ENCODE measurements at places on chromosomes 5 and 9.

DNA sequence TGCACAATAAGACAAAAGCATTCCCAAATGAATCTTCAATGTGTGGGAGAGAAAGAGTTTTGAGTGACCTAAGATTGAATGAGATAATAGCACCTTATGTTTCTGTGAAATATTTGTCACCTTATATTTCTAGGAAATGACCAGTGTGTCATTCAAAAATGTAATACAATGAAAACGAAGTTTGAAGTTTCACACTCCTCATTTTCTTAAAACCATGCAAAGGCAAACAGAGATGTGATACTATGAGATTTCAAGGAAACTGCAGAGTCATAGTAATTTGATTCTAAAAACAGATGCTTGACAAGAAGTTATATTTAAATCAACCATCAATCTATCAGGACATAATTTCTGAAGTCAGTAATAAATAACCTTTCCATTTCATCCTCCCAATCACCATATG, 13.6 kb upstream of the ABCA1 start:
- DNase-seq = no peak

DNA sequence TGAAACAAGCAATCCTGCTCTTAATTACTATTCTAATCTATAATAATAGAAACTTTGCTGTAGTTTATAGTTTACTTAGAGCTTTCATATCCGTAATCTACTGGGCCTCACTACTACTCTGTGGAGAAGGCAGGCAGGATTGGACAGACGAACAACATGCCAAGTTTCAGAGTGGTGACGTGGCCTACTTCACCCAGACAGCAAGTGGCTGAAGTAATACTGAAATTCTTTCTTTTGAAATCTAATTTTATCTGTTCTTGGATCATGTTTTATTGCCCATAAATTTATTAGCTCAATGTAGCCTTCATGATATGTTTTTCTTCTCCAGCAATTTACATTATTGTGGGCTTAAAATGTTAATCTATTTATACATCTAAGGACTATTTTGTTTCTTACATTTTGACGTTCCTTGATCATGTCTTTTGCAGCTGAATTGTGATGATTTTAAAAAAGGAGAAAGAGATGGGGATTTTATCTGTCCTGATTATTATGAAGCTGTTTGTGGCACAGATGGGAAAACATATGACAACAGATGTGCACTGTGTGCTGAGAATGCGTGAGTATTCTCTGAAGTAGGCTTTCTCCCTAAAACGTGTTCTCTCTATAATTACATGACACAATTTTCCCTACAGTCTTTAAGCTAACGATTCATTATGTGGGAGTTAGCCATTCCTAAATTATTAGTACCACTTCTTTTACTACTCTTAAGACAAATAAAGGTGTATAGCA, 22.4 kb downstream of the SPINK5 start:
- DNase-seq = no peak

DNA sequence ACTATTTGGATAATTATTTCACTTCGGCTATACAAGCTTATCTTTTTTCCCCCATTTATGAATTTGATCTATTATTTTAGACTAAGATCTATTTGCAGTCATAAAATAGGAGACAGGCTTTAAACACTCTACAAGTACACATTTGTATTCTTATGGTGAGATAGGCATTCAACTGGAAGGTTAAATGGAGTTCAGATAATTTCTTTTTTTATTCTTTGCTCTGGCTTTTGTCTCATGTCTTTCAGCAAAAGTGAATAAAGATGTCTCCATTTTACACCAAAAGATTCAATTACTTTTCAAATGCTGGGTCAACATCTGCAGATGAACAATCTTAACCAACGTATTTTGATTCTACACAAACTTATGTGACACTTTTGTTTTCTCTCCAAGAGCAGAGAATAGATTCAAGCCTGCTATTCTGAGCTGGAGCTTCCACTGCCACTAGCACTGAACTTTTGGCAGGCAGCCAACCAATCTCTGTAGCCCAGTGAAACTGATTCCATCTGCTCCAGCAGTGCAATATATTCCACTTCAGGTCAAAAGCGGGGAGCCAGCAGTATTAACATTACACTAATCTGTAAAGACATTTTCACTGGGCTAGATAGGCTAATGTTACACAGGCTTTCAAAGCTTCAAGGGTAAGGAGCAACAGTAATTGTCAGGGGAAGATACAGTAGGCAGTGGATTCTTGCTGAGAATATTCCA, 452.0 kb upstream of the ZNF608 start:
- DNase-seq = no peak

- DNase-seq = no peak
These were observed 288.3 kb downstream of the ENC1 start for GRCh38 chr5:74352256-74352655.

DNA sequence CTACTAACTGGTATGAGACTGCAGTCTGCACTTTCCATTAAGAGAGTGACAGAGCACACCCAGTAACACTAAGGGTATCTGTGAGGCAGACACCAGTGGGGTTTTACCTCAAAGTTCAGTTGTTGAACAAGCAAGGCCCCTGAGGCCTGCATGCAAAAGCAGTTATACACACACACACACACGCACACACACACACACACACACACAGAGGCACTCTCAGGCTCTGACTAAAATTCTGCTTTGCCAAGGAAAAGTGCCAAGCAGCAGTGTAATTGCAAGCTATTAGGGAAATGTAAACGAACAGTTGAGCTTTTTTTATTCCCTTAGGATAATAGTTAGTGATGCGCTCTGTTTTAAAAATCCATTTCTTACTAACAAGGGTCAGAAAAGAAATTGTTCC, 377.1 kb downstream of the SPOCK1 start:
- DNase-seq = no peak

GRCh38 chr5:155943516-155944407, 383.2 kb upstream of the SGCD start:
- DNase-seq = peak; percentile 17

- DNase-seq = no peak
These were observed 84.8 kb downstream of the PDE6A start for GRCh38 chr5:149859746-149860145.

GRCh38 chr5:67047160-67047559, 149.4 kb downstream of the CD180 start:
- peak; percentile 40 for DNase-seq

DNA sequence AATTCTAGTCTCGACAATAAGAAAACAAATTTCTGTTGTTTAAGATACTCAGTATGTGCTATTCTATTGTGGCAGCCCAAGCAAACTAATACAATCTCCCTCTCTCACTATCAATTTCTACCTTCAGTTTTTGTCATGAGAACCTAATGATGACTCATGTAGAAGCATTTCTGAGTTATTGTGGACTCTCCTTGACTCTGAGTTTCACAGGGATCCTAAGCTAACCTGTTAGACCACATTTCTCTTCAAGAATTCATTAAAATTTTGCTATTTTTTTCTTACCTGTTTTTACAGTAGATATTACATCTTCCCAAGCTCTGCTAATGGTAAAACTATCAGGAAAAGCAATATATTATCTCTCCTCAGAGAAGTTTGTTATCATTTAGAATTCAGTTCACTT, 599.1 kb upstream of the TYRP1 start:
- DNase-seq = no peak

DNA sequence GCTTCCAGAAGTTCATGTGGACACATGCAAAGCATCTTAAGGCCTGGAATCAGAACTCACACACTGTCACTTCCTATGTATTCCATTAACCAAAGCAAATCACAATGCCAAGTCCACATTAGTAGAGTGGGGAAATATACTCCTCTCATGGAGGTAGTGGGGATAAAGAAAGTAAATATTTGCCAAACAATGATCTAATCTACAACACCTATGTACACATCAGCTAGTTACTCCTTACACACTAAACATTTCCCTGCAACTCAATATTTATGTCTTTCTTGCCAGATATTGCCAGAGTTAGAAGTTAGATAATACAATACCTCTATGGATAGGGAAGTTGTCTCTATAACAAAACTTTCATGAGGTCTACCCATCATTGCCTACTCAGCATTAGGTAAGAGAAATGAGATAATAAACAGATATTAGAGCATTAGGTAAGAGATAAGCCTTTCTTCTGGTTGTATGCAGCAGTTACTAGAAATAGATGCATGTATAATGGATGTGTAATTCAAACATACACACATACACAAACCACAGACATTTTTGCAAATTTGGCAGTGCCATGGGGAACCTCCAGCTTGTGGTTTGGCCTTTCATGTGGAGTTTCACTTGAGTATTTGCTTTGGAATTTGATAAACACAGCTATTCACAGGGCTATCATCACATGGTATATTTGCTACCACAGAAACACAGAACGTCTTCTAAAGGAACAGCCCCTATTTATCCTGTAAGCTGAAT, 196.5 kb downstream of the TLE1 start:
- DNase-seq = peak; percentile 79

DNA sequence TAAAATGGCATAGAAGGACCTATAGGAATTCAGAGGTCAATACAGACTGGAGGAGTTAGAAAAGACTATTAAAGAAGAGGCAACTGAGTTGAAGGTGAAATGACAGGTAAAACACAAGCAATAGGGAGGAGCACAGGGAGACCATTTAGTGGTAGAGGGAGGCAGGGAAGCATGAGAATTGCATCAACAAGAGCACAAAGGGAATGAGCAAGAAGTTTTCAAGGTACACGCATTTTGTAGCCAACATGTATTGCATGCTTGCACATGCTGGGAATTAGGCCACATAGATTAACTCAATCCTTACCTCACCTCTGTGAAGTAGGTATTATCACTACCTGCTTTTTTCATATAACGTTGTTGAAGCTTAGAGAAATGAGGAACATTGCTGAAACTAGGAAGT, 42.3 kb downstream of the PLPP1 start:
- DNase-seq = no peak

DNA sequence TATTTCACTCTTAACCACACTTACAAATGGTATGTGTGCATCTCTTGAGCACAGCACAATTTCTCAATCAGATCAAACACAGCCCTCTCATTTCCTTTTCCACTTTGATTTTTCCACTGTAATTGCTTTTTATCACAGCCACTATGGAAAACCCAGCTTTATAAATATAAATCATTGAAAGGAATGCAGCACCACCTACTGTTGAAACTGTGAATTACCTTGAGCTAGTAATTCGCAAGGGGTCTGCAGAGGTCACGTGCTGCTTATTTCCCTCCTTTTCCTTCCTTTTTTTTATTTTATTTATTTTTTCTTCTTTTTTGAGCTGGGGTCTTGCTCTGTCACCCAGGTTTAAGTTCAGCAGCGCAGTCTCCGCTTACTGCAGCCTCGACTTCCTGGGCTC, 76.9 kb downstream of the CDH6 start:
- no peak for DNase-seq

DNA sequence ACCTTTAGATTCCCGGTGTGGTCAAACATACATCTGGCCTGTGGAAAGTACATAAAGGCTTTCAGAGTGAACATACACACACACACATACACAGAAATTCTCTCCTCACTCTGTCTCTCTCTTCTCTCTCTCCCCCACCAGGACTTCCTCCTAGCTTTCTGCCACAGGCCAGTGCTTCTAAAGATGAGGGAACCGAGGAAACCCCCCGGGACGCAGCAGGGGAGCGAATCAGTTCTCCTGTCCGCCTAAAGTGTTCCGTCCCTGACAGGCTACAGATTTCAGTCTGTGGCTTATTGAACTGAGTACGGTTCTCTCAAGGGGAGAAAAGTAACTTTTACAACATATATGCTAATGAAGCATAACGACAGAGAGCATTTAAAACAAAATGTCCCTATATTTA, 75.8 kb downstream of the MED27 start:
- DNase-seq = no peak

DNA sequence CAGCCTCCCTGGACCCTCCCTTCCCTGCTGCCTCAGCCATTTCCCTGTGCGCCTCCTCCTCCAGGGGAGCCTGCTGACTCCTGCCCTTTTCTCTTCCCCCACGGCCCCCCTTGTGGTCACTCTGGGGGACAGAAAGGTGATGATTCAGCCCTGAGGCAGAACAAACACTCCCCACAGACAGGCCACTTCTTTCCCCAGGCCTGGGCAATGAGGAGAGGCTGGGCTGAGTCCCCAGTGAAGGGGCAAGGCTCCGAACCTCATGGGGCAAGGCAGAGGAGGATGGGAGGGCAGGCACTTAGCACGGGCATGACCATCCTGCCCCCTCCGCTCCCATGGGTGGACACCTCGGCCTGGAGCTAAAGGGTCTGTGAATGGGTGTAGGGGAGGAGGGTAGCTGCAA, 21.0 kb downstream of the CSF1R start:
- no peak for DNase-seq

- DNase-seq = no peak
These were observed 24.8 kb downstream of the P4HA2 start for GRCh38 chr5:132202711-132203463.

DNA sequence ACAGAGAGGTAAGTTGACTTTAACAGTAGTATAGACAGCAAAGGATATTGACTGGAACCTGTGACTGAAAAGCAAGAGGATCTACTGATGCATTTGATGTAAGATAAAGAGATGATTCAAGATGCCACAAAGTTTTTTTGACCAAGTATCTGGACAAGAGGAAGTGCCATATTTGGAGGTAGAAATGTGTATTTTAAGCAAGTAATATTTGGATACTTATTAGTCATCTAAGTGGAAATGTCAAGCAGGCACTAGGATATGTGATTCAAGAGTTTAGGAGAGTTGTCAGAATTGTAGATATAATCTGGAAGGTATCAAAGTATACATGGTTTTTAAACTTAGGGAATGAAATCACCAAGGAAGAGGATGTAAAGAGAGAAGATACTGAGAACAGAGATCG, 686.1 kb upstream of the CHD1 start:
- no peak for DNase-seq

DNA sequence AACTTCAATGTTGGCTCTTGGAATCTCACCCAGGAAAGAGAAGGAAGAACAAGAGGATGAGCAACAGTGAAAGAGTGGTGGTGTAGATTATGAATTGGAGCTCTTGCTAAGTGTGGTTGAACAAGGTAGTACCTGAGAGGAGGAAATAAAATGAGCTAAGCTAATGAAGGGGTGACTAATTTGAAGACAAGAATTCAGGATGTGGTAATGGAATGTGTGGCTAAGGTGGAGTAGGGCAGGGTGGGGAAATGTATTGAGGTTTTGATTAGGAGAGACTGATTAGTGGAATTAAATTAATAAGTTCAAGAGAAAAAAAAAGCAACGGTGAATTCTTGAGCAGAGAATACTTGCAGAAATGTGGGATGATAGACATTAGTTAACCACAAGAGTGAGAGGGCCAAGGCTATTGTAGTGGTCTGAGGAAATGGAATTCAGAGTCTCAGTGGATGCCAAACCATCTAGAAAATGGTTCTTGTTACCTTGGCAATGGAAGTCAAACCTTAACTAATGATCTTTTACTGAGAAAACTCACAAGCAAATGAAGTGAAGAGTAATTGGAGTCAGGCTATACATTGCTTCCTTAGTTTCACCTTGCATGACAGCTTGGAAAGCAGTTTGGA, 648.3 kb upstream of the ZNF608 start:
- no peak for DNase-seq

GRCh38 chr9:136483589-136484152, 831 bp upstream of the SEC16A start:
- DNase-seq = peak; percentile 37

GRCh38 chr5:606061-606460, 6.1 kb upstream of the CEP72 start:
- no peak for DNase-seq

GRCh38 chr5:56161439-56161823, 71.7 kb downstream of the ANKRD55 start:
- DNase-seq = no peak

- peak; percentile 34 for DNase-seq
These were observed 243.8 kb downstream of the BNC2 start for GRCh38 chr9:16626577-16627130.

- no peak for DNase-seq
These were observed 8.6 kb downstream of the TEK start for GRCh38 chr9:27117489-27118135.

Data from LNCaP clone FGC (cell line).